ENCODE measurements at places on chromosomes 1 and 21.

- no peak for DNase-seq
Observed at GRCh38 chr1:198907423-198907746, 268.5 kb downstream of the PTPRC start.

DNA sequence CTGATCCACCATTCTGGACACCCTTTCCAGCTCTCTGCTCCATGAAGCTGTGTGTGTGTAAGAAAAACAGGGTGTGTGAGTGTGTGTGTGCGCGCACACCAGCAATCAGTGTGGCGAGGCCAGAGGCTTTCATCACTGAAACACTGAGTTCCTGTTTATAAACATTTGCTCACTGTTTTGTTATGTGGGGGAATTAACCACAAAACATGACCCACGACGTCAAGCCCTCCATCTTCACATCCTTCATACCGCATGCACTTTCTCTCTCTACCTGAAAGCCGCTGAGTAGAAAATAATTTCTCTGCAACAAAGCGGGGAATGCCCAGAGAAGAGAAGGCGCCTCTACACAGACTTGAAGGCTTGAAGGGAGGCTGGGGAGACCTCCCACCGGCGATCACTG lies 148.9 kb upstream of the IRF2BP2 start:
- no peak for DNase-seq

DNA sequence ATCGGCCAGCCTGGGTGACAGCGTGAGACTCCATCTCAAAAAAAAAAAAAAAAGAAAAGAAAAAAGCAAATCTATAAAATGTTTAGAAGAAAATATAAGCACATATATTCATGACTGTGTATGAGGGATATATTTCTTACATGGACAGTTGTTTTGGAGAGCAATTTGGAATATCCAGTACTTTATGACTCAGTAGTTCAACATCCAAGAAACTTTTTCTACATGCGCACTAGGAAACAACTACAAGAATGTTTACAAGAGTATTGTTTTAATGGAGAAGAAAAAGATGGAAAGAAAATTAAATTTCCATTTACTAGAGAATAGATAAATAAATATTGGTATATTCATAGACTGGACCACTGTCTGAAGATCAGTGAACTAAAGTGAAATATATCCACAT lies 77.5 kb downstream of the MAST2 start:
- no peak for DNase-seq

DNA sequence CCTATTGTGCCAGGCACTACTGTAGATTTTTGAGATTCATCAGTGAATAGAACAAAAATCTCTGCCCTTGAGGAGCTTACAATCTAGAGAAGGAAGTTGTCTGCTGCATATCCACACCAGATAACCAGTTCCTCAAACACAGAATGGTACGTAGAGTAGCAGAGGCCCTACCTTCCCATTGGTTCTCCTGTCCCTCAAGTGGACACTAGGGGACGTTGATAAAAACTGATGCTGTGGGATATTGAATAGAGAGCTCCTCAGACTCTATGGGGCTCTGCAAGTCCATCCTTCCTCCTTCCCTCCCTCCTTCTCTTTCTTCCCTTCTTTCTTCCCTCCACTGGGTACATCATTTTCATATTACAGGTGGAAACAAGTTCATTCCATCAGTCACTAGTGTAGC lies 371.3 kb downstream of the PBX1 start:
- DNase-seq, result no peak

All from HTR-8/SVneo (cell line).